ENCODE measurements at places on chromosomes 1 and 21.

- no peak overlapping the region for H3K4me3 ChIP-seq
- H3K4me1 ChIP-seq: peaks cover 5% of the 10 kb centered on the region
- DNase-seq: no peak
- peaks cover 2% of the 10 kb centered on the region for H3K36me3 ChIP-seq
Observed at GRCh38 chr21:42360317-42360716, 6.0 kb downstream of the TFF1 start.

DNA sequence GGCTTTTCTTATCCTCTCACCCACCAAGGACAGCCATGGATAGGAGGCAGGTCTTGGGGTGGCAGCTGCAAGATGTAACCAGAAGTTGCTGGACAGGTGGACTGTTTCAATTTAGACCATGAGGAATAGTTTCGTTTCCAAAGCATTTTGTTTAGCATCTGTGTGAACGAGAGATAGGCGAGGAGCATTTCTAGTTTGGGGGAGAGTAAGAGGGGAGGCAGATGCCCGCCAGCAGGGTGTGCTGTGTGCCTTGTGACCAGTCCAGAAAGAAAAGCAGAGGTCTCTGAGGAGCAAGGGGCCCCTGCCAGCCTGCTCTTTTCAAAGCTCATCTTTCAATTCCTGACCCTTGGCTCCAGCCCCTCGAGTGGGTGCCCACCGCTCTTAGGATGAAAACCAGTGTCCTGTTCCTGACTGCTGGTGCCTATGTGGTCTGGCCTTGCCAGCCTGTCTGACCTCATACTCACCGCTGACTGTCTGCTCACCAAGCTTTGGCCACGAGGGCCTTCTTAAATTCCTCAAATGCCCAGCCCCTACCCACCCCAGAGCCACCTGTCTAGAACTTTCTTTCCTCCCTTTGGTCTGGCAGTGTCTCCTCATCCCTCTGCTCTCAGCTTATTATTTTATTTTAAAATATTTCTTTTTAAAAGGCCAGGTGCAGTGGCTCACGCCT, 8.5 kb downstream of the SERINC2 start:
- H3K4me3 ChIP-seq: no peak overlapping the region
- no peaks in the 10 kb centered on the region for H3K36me3 ChIP-seq
- peaks cover 50% of the 10 kb centered on the region for H3K27me3 ChIP-seq

- H3K36me3 ChIP-seq: peaks cover 4% of the 10 kb centered on the region
- no peak overlapping the region for H3K27ac ChIP-seq
- H3K27me3 ChIP-seq: no peaks in the 10 kb centered on the region
Observed at GRCh38 chr1:102782144-102782543, 326.2 kb downstream of the COL11A1 start.

DNA sequence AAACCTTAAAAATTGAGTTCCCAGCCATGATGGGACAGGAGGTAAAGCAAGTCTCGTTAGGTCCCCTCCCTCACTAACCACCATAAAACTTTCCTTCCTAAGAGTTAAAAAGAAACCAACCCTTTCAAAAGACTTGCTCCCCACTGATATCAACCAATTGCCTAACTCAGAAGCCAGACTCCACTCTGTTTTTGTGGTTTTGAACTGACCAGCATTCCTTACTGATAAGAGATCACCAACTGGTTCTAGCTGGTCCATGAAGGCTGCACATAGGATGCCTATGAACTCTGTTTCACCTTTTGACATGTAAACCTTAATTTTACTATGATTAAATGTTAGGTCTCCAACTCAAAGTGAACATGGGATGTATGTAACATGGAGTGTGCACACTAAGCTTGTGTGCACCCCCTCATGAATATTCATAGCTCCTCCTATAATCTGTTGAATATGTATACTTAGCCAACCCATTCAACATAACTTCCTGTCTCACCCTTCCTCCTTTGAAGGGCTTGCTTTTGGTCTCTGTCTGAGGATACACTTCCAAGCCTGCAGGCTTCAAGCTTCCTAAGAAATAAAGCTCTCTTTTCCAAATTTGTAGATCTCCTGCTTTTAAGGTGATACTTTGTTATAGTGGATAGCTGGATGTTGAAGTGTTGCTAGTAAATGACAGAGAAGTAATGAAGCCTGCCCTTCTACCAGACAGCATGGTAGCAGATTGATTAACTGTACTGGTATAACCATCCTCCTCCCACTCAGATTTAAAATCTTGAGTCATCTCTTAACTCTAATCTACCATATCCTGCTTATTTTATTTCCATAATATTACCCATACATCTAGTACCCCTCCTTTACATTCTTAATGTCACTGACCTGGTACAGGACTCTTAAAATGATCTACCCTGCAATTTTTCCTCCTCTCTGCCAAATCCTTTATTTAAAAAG, 95.6 kb downstream of the ZNF644 start:
- H3K27ac ChIP-seq: no peak overlapping the region
- H3K4me1 ChIP-seq: peaks cover 54% of the 10 kb centered on the region
- H3K4me3 ChIP-seq: peak overlapping the region; percentile 23
- no peak for DNase-seq
- H3K27me3 ChIP-seq: no peaks in the 10 kb centered on the region
